ENCODE measurements at places on chromosomes 12 and 14.

GRCh38 chr12:968545-968944 lies 19.1 kb upstream of the RAD52 start:
- no peak for DNase-seq

DNA sequence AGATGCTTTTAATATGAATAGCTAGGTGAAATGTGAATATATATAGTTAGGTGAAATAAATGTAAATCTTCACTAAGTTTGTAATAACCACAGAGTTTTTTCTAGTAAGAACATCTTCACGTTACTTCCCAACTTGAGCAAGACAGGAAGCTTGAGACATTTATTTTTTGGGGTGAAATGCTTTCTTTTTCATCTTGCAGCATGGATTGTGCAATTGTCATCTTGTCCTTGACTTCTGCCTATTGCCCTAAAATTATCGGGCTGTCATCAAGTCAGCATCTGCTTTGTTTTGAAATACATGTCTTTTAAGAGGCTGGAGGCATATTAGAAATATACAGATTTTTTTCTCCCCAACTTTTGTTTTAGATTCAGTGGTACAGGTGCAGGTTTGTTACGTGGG lies 433.9 kb downstream of the PCNX1 start:
- peak; percentile 89 for DNase-seq

DNA sequence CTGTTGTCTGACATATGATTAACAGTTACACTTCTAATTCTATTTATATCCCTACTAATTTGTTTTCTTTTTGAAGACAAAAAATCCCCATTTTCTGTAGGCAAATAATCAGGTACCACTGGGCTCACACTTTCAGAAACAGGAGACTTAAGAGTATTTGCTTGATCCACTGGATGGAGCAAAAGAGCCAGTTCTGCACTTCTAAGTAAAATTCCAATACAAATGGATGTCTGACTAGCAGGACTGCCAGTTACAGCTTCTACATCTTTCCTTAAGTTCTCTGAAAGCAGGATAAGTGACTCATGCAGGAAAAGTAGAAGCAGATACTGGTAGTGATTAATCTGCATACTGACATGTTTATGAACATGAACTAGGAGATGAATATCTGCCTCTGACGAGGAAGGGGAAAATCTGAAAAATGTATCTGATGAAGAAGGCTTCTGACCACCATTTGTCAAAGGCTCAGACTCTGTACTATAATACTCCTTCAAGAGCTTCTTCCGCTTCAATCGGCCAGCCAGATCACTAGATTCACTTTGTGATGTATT lies 73.8 kb upstream of the ANKS1B start:
- DNase-seq, result no peak

DNA sequence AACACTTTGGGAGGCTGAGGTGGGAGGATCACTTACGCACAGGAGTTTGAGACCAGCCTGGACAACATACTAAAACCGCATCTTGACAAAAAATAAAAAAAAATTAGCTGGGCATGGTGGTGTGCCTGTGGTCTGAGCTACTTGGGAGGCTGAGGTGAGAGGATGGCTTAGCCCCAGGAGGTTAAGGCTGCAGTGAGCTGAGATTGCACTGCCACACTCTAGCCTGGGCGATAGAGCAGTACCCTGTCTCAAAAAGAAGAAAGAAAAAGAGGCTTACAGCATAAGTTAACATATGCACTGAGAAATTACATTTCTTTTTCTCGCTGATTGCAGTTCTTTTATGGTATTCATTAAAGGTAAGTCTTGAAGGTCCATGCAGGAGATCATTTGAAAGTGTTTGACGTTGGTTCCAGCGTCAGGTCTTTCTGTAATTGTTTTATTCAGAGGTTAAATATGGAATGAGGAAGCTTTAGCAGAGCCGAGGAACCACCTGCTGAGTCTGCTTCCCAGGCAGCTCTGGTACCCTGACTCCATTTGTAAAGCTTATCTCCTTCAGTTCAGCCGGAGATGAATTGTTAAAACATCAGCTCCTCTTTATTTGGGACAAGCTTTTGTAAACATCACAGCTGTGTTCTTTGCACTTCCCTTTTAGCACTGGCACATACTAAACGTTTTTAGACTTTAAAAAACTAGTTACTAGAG lies 18.5 kb downstream of the SFSWAP start:
- DNase-seq, result no peak

DNA sequence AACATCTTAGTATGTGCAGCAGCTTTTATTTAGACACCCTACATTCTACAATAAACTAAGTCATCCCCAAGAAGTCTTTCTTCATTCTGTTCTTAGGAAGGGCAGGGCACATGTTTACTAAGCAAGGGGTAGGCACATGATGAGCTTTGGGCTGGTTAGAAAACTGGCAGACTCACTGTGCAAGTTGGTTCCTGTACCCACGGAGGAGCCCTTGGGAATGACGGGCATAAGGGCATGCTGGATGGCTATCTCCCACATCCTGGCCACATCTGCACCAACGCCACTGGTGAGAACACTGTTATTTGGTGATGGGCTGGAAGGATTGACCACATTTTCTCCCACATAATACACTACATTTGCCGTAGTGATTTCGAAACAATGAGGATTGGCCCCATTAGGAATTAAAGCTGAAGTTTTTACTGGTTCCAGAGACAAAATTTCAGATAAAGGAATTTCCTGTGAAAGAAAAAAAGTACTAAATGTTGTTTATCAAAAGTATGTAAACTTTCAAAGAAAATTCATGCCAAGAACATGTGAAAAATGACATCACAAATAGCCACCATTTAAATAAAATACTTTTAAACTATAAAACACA lies 297.0 kb downstream of the PRKD1 start:
- DNase-seq, result no peak

- DNase-seq, result no peak
These were observed 56.9 kb downstream of the IGF1 start for GRCh38 chr12:102423462-102423861.

DNA sequence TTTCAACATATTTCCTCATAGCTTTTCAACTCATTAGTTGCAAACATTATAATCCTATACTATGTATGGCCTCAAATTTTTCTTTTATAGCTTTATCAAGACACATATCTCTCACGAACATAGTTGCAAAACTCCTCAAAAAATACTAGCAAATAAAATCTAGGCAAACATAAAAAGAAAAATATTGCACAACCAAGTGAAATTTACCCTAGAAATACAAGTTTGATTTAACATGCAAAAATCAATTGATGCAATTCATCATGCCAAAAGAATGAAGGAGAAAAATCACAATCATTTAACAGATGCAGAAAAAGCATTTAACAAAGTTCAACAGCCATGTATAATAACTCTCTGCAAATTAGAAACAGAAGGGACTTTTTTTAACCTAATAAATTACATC lies 33.3 kb upstream of the KCNH5 start:
- DNase-seq, result no peak

All from CD14-positive monocyte (primary cell).